Right forelimb (tissue), 1 donor: ENCODE measurements at places on chromosomes 5 and 9.
A peak's percentile ranks its signal among the peaks of the same experiment; 100 is the strongest.

DNA sequence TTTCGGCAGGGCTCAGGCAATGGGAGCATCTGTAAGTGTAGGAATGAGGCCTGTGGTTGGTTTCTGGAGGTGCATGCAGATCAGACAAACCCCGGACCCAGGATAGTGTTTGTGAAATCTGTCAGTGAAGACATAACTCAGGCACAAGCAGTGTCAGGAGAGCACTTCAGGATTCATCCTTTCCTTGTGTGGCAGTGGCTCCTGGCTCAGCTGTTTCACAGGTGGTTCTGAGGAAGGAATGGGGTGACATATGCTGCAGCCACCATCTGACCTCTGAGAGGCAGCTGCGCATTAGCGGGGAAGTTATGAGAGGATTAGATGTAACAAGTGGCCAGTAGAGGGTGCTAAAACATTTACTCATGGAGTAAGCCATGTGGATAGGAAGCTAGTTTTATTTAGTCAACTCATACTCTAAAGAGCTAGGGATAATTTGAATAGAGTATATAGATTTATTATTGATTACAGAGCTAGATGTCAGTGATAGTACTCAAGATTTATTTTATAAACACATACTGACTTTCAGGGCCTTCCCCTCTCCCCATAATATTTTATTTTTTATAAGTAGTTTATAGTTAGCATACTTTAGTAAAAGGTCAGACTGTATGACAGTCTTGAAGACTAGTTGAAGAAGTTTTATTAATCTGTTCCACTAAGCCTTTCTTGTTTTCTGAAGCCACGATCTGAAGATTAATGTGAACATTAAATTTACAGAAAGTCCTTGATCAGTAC is 28.4 kb downstream of the NNT start:
- DNase-seq = peak; percentile 48

DNA sequence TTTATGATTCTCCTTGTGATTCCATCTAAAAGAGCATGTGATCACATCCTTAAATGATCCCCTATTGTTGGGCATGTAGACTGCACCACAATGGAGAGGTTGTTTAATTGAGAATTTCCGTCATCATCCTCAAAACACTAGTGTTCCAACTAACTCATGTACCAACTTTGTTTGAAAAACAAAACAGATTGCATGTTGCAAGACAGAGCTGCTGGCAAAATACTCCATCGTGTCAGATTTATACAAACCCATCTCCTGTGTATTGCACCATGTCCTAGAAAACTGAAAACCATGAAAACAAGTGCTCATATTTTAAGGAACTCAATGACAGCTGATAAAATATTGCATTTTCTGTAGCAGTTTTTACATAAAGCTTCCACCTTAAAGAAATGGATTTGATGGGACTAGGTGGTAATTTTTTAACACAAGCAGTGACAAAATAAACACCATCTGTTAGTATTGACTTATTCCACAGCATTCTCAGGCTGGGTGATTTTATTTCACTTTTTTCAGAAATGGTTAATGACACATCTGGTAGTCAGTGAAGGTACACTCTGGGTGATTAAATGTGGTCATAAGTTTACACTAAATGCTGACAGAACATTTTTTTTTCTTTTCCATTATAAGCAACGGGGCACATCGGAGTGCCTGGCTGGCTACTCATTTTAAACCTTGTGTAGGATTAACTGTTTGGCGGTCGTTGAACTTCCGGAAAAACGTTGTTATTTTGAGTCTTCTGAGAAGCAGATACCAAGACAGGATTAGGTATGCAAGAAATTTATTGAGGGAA is 602.9 kb upstream of the WWC1 start:
- no peak for DNase-seq

GRCh38 chr9:106869458-106869857 is 6.5 kb downstream of the ZNF462 start:
- no peak for DNase-seq

- no peak for DNase-seq
Observed at GRCh38 chr5:171351536-171352073, 36.0 kb upstream of the NPM1 start.

GRCh38 chr5:178454821-178455479 is 135.2 kb downstream of the COL23A1 start:
- no peak for DNase-seq

GRCh38 chr9:2351324-2351723 is 270.3 kb upstream of the VLDLR start:
- no peak for DNase-seq

GRCh38 chr5:137743031-137743640 is 7.2 kb upstream of the KLHL3 start:
- DNase-seq = no peak

- DNase-seq = no peak
Observed at GRCh38 chr9:86200599-86201162, 58.8 kb downstream of the C9orf153 start.

GRCh38 chr5:39256477-39257235 is 37.3 kb upstream of the FYB1 start:
- no peak for DNase-seq

DNA sequence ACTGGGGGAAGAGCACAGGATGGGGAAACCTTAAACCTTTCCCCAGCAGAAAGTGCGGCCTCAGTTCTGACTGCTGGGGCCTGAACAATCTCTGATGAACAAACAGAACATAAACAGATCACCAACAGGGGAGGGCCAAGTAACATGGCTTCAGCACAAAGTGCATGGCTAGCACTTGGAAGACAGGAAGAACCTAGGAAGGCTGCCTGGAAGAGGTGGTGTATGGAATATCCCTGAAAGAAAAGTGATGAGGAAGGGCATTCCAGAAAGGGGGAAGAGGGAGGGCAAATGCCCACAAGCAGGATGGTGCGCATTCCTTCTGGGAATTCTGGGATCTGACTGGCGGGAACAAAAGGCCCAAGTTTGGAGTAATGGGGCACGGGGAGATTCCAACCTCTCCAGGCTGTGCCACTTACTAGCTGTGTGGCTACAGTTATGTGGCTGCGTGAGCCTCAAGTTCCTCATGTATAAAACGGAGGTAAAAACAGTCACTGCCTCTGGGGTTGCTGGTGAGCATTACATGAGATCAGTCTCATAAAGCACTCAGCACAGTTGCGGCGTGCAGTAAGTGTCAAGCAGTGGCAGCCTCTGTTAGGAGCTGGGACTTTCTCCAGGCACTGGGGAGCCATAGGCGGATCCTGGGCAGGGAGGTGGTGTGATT is 1.6 kb downstream of the PDGFRB start:
- no peak for DNase-seq

DNA sequence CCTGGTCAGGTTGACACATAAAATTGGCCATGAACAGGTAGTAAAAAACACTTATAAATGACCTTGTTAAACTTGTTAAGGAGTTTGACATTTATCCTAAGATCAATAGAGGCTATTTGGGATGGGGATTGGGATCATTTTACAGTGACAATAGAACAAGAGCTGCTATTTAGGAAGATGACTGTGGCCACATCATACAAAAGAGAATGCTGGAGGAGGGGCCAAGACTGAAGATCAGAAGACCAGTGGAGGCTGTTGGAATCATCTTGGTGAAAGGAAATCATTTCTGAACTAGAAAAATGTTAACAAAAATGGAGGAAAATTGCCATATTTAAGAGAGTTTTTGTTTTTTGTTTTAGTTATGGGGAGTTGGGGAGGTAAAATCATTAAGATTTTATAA is 304.8 kb upstream of the TLE4 start:
- no peak for DNase-seq
